ENCODE measurements at places on chromosomes 6 and 20. TPM values are rescaled to one million over a fixed set of nuclear protein-coding genes. Genes with fewer than 3 reads are reported as not detected.

- ATAC-seq = no peak
Observed at GRCh38 chr6:157607317-157608109, 215.5 kb upstream of the SNX9 start.

GRCh38 chr6:158667360-158667981 lies 17.6 kb downstream of the SYTL3 start:
- no peak for ATAC-seq

DNA sequence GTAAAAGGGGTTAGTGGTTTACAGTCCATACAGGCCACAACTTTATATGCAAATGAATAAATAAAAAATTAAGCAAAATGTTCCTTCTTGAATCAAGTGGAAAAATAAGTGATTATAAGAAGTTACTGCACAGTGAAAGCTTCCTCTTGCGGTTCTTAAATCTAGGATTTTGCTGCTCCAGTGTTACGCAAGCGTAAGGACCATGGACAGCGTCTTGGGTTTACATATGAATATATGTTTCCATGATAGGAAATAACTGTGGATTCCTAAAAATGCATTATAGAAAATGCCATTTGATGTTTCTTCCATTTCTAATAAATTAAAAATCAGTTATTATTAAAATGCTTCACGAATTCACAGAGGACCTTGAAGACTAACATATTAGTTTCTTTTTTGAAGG lies 176.6 kb upstream of the POU3F2 start:
- ATAC-seq = no peak

- ATAC-seq = peak; percentile 51
Observed at GRCh38 chr20:21505161-21505809, 8.6 kb downstream of the NKX2-2 start.

GRCh38 chr20:56630086-56630493 lies 984 bp downstream of the TFAP2C start:
- ATAC-seq = no peak

- no peak for ATAC-seq
Observed at GRCh38 chr20:62573817-62574216, 68.5 kb upstream of the SLCO4A1 start.

GRCh38 chr6:110653381-110653780 lies 161.9 kb downstream of the CDK19 start:
- peak; percentile 71 for ATAC-seq

- no peak for ATAC-seq
Observed at GRCh38 chr6:66103354-66103753, 396.3 kb upstream of the EYS start.

DNA sequence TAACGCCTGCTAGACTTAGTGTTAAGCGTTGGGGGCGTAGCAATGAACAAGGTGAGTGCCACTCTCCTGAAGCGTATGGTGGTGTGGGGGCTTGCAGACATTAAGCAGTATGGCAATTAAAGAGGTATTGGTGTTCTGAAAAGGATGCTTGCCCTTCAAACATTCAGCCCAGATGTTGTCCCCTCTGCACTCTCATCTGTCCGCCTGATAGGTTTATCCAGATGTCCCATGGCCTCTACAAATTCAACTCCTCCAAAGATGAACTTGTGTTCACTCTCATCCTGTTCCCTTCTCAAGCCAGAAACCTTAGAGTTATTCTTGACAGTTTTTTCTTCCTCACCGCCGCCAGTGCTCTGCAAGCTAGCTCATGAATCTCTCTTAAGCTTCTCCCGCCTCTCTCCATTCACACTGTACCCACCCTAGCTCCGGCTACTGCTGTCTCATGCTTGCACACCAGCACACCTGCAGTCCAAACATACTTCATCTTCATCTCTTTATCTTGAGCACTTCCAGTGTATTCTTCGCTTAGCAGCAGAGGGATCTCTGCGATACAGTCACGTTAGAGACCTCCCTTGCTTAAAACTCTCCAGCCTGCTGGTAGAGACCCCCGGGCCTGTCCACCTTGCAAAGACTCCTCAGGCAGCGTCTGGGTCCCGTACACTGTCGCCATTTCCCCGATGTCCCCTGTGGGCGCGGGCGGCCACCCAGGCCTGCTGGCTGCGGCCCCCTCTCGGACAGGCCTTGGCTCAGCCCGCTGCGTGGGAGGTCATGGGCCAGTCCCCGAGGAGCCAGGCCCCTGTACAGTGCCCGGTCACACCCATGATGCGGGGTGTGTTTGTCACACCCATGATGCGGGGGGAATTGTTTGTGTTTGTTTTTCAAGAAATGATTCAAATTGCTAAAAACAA lies 962 bp downstream of the DDX27 start:
- no peak for ATAC-seq

DNA sequence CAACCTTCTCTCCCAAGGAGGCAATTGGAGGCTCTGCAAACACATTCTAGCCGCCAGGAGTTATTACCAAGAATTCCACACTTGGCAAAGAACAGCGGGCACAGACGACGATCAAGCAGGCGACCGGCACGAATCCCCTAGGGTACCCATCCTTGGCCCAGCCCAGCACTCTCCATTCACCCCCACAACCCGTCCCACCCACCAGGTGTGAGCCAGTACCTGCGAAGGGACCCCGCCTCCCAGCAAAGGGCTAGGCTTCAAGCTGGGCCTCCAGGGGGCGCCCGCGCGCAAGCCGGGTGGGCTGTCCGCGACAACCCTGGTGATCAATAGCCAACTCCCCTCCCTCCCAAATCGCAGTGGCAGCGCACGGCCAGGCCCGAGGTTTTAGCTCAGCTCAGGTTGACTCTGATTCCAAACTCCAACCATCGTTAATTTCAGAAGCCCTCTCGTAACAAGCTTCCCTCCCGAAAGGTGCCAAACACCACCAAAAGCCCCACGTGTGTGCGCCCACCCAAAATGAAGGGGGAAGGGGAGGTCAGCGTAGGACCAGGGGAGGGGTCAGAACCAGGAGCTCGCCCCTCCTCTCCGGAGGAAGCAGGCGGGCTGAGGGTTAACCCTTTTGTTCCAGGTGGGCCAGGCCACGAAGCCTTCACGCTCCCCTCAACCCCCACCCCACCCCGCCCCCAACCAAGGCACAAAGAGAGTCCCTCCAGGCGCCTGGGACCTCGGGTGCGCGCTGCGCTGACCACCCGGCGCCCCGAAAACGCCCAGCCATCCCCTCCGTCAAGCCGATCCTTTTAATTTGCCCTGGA lies 2.1 kb downstream of the SALL4 start:
- ATAC-seq = peak; percentile 56

- ATAC-seq = no peak
Observed at GRCh38 chr6:449057-449430, 57.5 kb downstream of the IRF4 start.

DNA sequence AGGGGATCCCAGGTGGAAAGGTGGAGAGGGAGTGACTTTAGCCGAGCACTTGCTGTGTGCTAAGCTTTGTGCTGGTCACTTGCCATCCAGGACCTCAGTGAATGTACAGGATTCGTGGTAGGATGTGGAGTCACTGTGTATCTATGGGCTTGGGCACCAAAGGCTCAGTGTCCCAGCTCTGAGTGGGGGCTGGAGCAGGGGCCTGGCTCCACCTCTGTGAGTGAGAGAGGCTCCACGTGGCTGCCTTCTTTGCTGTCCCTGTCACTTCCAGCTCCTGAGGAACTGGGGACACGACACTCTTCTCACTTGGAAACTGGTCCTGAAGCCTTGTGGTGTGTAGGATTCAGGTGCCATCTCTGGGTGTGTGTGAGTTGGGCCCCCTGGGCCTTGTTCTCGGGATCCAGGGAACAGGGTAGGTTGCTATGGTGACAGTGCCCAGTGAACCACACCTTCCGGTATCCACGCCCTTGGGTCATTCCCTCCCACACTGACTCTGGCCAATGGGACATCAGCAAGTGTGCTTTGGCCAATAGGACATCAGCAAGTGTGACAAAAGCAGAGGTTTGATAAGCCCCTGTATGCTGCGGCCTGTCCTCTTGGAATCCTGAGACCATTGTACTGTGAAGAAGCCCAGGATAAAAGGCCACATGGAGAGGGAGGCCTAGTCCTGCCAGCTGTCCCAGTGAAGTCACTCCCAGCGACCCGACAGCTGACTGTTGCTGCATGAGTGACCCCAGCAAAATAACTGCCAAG lies 87.7 kb downstream of the CDH22 start:
- no peak for ATAC-seq

GRCh38 chr20:57436223-57436545 lies 45.0 kb downstream of the RBM38 start:
- no peak for ATAC-seq

DNA sequence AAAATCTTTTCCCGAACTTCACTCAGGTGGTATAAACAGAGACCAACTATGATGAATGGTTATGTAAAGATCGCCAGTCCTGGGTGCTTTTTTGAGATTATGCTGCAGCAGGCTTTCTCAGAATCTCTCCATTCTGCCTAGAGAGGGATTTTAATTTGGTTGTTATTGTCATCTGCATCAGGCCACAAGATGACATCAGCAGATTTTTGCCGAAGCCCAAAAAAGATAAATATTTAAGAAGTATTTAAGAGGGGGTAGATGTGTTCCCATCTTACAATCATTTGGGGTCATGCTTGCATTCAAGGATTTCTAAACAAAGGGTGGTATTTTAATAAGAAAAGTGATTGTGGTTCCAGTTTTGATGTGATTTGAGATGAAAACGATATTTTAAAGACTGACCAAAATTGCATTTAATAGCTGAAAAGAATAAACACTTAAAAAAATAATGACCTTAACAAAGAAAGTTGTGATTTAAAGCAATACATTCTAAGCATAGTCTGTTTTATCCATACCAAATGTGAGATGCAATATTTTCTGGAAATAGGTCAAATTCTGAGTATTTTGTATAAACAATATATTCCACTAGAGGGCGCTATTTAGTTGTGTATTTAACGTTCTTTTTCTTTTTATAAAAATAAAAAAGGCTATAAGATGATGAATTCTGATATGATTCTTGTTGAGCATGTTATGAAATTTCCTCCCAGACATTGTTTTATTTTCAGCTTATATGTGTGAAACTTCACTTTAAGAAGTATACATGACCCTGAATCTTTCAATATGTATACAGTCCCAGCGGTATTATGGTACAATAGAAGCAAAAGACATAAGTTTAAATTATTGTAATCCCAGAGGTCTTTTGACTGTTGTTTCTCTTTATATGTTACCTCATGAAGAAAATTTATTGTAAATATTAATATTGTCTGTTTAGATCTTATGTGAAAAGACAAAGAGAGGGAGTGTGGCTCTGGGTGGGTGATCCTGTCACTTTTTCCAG lies 51.0 kb upstream of the ZFP64 start:
- no peak for ATAC-seq

DNA sequence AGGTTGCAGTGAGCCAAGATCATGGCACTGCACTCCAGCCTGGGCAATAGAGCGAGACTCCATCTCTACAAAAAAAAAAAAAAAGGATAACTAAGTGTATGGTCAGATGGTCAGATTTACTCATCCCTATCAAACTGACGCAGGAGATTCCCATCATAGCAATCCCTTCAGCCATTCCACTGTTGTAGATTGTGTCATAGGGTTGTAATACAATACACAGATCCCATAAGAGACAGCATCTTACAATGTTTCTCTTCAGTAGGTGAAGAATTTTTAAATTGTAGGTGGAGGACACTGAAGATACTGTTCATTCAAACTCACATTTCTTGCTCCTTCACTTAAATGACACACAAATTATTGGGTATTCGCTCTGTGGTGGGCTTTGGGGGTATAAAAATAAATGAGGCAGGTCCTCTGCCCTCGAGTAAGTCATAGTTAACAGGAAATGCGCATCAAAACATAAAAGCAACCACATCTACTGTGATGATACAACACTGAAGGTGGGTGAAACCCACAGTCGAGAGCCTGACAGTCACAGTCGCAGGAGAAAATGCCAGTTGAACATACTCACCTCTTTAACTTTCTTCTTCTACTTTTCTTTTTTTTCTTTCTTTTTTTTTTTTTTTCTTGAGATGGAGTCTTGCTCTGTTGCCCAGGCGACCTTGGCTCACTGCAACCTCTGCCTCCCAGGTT lies 205.5 kb downstream of the ZNF217 start:
- ATAC-seq = peak; percentile 96

GRCh38 chr6:77487808-77488425 lies 24.6 kb upstream of the HTR1B start:
- no peak for ATAC-seq

DNA sequence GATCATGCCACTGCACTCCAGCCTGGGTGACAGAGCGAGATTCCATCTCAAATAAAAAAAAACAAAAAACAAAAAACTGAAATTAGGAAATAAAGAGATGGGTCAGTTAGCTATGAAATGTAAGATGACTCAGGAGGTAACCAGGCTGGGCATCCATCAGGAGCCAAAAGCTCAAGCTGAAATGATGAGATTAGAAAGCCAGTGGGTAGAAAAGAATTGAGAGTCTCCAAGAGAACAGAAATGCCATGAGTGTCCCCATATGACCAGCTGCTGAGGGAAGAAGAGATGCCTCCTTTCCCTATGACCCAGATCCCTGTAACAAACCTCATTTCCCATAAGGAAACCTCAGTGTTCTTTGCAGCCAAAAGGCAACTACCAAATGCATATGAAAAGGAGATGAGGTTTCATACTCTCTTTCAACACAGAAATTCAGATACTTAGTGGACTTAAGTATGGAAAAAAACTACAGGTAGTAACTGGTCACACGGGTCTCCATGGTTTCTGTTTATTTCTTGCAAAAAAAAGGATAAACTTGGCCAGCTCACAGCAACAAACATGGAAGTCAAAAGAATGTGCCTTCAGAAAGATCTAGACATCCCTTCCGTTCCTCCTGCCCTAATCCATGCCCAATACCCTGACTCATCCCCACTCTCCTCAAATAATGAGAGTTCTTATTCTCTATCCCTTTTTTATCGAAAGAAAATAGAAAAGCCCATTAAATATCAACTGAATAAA lies 8.1 kb downstream of the ARHGAP18 start:
- no peak for ATAC-seq

DNA sequence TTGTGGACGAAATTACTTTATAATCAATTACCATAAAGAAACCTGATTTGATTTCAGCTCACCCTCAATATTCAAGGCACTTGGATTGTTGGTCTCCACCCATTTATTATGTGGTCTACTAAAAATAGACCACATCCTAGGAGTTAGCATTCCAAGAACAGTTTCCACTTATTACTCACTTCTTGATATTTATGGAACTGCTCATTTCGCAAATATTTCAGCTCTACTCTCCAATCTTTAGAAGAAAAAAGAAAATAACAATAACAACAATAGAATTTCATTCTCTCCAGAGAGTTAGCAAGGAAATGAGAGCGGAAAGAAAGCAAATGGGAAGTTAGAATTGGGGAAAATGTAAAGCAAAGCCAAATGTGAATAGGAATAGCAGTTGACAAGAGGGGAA lies 26.2 kb upstream of the HDAC2 start:
- no peak for ATAC-seq

GRCh38 chr6:28167926-28168325 lies 26.2 kb downstream of the ZKSCAN8 start:
- ATAC-seq = no peak

- ATAC-seq = no peak
Observed at GRCh38 chr6:32254761-32255198, 30.9 kb upstream of the NOTCH4 start.

Gene CAGE1
- 0.16 TPM for total RNA-seq

Gene C20orf202
- not detected for total RNA-seq

Gene PBX2
- total RNA-seq = 53.0 TPM

Gene PLCB4
- total RNA-seq = not detected

Gene ZBP1
- total RNA-seq = 1.0 TPM

Gene TSBP1
- total RNA-seq = not detected

Gene SYNDIG1
- not detected for total RNA-seq

Gene HRH3
- not detected for total RNA-seq

Gene SOD2
- total RNA-seq = 110 TPM

Gene HSPA12B
- not detected for total RNA-seq

Gene SYCP2L
- total RNA-seq = not detected
